Muscle of back (tissue), 13 donors: ENCODE measurements at places on chromosomes 7 and 10.

DNA sequence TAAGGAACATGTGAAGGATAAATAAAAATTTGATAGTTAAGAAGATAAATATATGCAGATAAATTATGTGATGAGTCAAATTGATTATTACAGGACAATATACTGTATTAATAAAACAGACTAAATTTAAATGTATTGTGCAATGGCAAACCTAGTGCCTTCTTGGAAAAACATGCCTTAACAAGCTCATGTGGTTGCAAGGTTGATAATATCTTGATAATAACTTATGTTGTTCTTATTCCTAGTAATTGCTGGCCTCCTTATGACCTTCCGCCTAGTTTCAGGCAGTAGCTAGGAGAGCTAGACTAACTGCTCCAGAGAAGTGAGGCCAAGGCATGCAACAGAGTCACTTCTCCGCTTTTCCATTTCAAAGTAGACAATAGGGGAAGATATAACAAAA is 7.6 kb upstream of the RAB11FIP2 start:
- no peak for DNase-seq

DNA sequence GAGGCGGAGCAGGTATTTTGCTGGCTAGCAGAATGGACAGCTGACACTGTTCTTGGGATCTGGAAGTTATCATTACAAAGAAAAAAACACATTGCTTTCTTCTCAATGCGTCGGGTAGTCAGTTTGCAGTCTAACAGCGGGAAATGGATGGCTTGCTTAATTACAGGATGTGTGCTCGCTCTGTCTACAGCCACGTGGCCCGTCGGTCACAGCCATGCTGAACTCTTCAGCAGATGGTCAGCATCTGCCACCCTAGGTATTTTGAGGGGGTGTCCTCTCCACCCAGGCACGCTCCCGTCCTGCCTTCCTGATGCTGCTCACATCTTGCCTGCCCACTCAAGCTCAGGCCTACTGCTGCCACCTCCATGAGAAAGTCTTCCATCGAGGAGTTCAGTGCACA is 20.4 kb upstream of the INMT start:
- no peak for DNase-seq

DNA sequence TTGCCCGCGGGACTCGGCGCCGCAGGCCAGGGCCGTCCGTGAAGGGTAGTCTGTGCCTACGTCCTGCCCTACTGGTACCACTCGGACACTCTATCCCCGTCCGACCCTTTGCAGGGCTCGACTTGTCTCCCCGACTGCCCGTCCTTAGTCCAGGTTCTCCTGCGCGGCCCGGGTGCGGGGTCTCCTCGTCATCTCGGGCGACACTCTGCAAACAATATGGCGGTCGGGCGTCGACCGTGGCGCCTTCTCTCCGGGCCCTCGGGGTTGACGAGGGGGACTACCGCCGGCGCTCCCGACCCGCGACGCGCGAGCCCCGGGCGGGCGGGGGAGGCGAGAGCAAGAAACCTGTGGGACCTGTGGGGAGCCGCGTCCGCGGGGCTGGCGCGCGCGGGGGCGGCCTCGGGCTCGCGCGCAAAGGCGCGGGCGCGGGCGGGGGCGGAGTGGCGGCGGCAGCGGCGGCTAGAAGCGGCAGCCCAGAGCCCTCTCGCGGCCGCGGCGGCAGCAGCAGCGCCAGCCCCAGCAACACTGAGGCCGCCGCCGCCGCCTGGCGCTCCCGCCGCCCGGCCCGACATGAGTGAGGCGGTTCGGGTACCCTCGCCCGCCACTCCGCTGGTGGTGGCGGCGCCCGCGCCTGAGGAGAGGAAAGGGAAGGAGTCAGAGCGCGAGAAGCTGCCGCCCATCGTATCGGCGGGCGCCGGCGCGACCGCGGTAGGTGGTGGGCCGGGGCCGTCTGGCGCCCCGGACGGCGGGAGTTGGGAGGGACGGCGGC is at the start of gene HECTD2:
Gene HECTD2, plus strand, starts transcription at position 476 of the 769 bp plus-strand sequence. Its CDS starts 95 bp downstream, at position 571.
- peak; percentile 84 for DNase-seq

- DNase-seq, result no peak
Measured at GRCh38 chr10:12538491-12538995, 189.2 kb downstream of the CAMK1D start.

DNA sequence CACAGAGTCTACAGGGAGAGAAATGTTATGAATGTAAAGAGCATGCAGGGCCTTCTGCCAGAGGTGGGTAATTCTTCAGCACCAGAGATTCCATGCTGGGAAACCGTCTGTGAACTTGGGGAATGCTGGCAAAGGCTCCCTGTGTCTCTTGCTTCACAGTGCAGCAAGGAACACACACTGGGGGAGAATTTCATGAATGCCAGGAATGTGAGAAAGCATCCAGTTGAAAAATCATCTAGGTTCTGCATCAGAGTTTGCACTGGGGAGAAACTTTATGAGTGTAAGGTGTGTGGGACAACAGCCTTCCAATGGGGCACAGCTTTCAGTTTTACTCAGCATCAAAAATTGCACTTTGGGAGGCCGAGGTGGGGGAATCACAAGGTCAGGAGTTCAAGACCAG is 224.3 kb upstream of the IGFBP3 start:
- DNase-seq, result peak; percentile 99
